ENCODE measurements at places on chromosomes 12 and 14.

DNA sequence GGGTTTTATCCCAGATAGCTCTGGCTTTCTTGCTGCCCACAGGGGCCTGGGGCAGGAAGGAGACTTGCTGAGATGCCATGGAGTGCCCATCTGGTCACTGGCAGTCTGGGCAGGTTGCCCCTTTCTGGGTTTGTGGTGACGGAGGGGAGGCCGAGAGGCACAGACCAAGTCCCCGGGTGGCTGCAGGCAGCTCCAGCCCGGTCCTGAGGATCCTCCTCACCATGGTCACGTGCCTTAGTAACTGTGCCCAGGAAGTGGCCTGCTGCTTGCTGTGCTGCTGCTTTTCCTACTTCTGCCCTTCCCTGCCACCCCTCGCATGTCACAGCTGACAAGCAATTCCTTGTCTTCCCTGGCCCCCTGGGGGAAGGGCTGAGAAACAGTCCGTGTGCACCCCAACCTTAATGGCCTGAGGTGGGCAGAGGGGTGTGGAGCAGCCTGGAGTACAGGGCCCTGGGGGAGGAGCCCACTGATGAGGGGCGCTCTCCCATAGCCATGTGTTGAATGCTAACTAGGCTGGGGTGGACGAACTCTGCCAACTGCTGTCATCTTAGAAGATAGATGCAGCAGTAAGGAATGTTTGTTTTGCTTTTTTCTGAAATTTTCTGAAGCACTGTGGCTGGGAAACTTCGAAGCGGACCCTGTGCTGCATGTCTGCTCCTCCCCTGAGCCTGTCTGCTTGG, 54.9 kb upstream of the SRSF5 start:
- no peak for DNase-seq

DNA sequence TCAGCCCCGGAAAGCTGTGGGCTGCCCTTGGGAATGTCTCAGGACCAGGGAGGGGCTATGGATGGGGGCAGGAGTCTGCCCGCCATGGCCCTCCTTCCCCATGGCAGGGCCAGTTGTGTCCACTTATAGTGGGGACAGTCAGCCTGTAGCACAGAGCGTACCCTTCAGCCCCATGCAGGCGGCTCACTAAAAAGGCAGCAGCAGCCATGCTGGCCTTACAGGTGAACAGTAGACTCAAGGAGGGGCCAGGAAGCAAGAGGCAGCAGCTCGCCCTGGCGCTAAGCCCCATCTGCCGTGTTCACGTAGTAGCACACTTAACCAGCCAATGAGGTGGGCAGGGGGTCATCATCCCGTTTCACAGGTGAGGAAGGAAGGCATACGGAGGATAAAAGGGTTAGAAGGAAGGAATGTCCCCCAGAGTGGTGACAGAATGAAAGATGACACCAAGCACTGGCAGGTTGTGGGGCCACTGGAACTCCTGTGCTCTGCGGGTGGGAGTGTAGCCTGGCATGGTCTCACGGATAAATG, 52.7 kb downstream of the FAM222A start:
- no peak for DNase-seq

DNA sequence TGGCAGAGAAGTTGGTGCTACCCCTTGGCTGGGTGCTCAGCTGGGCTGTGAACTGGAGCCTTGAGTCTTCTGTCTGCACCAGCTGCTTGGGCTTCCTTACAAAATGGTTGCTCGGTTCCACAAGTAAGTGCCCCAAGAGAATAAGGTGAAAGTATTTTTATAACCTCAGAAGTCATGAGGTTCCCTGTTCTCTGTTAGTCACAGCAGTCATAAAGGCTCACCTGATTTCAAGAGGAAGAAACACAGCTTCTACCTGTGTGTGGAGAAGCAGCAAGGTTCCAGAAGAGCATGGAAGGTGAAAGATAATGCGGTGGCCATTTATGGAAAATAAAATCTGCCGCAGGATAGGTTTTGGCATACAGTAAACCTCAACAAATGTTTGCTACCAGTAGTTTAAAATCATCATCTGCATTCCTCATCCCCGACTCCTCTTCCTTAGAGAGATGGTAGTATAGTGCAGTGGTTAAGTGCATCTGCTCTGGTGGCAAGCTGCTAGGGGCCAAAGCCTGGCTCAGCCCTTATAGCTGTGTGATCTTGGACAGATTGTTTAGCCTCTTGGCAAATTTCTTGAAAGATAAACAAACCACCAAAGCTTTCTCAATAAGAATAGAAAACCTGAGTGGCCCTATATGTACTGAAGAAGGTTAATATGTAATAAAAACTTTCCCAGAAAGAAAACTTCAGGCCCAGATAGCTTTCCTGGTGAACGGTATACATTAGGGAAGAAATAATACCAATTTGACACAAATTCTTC, 32.4 kb downstream of the TPCN1 start:
- DNase-seq: no peak

- DNase-seq: no peak
Measured at GRCh38 chr12:126083926-126084325, 1018.7 kb downstream of the AACS start.

DNA sequence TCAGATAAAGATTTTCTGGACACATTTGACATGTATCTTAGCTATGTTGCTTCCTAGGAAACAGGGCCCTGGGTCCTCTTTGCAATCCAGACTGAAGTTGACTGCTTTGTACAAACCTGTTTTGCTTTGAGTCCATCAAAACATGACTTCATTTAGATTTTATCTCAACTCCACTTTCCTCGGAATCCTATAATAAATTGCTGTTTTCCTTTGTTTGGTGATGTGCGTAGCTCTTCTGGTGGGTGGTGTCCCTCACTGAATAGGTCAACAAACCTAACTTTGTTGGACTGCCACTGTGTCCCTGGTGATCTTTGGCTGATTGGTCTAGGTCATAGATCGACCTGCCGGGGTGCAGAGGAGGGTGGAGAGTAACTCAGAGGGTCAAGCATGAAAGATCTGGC, 735 bp upstream of the P2RX7 start:
- DNase-seq: no peak

DNA sequence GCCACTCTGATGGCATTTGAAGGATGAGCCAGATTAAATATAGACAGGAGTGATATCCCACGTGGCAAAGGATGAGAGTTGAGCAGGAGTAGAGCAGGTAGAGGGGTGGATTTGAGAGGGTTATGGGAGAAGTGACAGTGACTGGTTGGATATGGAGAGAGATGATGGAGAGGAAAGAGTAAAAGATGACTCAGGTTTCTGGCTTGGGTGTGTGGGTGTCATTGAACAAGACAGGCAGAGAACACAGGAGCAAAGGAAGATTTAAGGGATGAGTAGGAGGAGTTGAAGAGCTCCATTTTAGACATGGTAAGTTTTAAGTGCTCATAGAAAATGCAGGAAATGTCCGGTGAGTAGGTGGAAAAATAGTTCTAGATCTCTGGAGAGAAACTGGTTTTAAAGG, 136.9 kb downstream of the EGLN3 start:
- DNase-seq: no peak

- DNase-seq: no peak
Measured at GRCh38 chr14:104291123-104292000, 153.0 kb downstream of the KIF26A start.

GRCh38 chr12:24473097-24473496, 475.8 kb downstream of the BCAT1 start:
- DNase-seq: no peak

All from T-helper 2 cell treated with Interferon-gamma antibody and Interleukin-4, amounts not matched to agents 5 μg/mL and 100 μg/mL, for 36 hours (primary cell).